ENCODE measurements at places on chromosomes 11 and 22.

GRCh38 chr11:78244546-78245255 lies 56.0 kb downstream of the USP35 start:
- no peak for DNase-seq

- no peak for DNase-seq
Measured at GRCh38 chr11:94925422-94926270, 47.7 kb downstream of the CWC15 start.

GRCh38 chr11:28144808-28145207 lies 36.6 kb downstream of the METTL15 start:
- no peak for DNase-seq

DNA sequence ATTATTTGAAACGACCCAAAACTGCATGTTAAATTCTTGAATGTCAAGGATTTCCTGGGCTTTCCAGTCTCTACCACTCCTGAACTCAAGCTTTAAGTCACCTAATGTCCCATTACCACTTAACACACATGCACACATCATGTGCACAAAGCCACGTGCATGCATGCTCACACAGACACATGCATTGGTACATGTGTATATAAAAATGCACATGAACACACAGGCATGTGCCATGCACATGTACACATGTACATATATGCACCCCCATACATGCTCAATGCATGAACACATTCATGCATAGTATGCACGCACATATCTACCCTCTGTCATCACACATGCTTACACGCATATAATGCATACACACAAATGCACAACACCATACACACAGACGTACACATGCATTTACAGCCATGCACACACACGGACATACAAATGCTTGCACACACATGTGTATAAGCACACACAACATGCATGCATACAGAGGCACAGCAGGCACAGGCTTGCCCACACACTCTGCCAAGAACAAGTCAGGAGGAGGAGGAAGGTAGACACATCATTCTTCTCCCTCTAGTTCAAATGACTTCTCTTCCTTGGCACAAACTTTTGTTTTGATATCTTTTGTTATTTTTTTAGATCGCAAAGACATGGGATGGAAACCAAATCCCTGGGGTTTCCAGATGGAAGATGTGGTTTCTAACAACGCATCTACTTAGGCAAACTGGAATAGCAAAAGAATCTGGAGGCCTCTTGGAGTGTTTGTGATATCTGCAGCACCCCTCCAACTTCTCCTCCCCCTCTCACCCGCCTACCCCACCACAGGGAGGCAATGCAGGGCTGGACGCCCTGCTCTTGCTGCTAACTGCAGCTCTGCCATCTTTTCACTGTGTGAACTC lies 24.6 kb downstream of the RASD2 start:
- no peak for DNase-seq

GRCh38 chr11:86983021-86983488 lies 27.9 kb upstream of the FZD4 start:
- DNase-seq = no peak

- no peak for DNase-seq
Measured at GRCh38 chr22:49825436-49825835, 2.2 kb downstream of the BRD1 start.

All from sigmoid colon (tissue), 7 donors.